ENCODE measurements at places on chromosomes 2 and 18.

- H3K27ac ChIP-seq = no peak overlapping the region
- H3K4me3 ChIP-seq = no peak overlapping the region
- no peaks in the 10 kb centered on the region for H3K36me3 ChIP-seq
- H3K27me3 ChIP-seq = no peaks in the 10 kb centered on the region
Observed at GRCh38 chr2:16320716-16321115, 344.9 kb downstream of the CYRIA start.

GRCh38 chr2:39421354-39421753 is 15.7 kb downstream of the MAP4K3 start:
- no peaks in the 10 kb centered on the region for H3K27me3 ChIP-seq
- no peaks in the 10 kb centered on the region for H3K36me3 ChIP-seq
- H3K4me1 ChIP-seq = peaks cover 8% of the 10 kb centered on the region
- no peak overlapping the region for H3K27ac ChIP-seq
- no peak for DNase-seq

DNA sequence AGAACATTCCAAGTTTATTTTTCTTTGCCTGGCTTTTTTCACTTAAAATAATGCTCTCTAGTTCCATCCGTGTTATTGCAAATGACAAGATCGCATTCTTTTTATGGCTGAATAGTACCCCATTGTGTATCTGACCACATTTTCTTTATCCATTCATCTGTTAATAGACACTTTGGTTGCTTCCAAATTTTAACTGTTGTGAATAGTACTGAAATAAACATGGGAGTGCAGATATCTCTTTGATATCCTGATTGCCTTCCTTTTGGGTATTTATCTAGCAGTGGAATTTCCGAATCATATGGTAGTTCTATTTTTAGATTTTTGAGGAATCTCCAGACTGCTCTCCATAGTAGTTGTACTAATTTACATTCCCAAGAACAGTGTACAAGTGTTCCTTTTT is 230.5 kb downstream of the FIGN start:
- no peak overlapping the region for H3K4me3 ChIP-seq
- no peak overlapping the region for H3K27ac ChIP-seq
- no peaks in the 10 kb centered on the region for H3K27me3 ChIP-seq
- no peaks in the 10 kb centered on the region for H3K36me3 ChIP-seq

- H3K27ac ChIP-seq = no peak overlapping the region
- H3K36me3 ChIP-seq = no peaks in the 10 kb centered on the region
- H3K4me3 ChIP-seq = no peak overlapping the region
Observed at GRCh38 chr2:184644685-184645084, 46.4 kb downstream of the ZNF804A start.

GRCh38 chr2:120732506-120733237 is 3.0 kb upstream of the GLI2 start:
- H3K36me3 ChIP-seq = no peaks in the 10 kb centered on the region
- H3K4me3 ChIP-seq = no peak overlapping the region
- H3K27me3 ChIP-seq = peaks cover 34% of the 10 kb centered on the region
- no peak overlapping the region for H3K27ac ChIP-seq
- no peak for DNase-seq
- H3K4me1 ChIP-seq = no peaks in the 10 kb centered on the region

GRCh38 chr18:58453167-58453808 is 175.6 kb downstream of the ALPK2 start:
- H3K4me3 ChIP-seq = no peak overlapping the region
- DNase-seq = no peak
- no peak overlapping the region for H3K27ac ChIP-seq

GRCh38 chr2:42193722-42194187 is 24.6 kb downstream of the EML4 start:
- peaks cover 25% of the 10 kb centered on the region for H3K4me1 ChIP-seq
- H3K36me3 ChIP-seq = no peaks in the 10 kb centered on the region
- DNase-seq = no peak
- H3K4me3 ChIP-seq = no peak overlapping the region

- H3K36me3 ChIP-seq = peaks cover 48% of the 10 kb centered on the region
- no peak for DNase-seq
- H3K4me1 ChIP-seq = peaks cover 23% of the 10 kb centered on the region
- no peaks in the 10 kb centered on the region for H3K27me3 ChIP-seq
Observed at GRCh38 chr2:11769516-11769915, 23.1 kb downstream of the LPIN1 start.

DNA sequence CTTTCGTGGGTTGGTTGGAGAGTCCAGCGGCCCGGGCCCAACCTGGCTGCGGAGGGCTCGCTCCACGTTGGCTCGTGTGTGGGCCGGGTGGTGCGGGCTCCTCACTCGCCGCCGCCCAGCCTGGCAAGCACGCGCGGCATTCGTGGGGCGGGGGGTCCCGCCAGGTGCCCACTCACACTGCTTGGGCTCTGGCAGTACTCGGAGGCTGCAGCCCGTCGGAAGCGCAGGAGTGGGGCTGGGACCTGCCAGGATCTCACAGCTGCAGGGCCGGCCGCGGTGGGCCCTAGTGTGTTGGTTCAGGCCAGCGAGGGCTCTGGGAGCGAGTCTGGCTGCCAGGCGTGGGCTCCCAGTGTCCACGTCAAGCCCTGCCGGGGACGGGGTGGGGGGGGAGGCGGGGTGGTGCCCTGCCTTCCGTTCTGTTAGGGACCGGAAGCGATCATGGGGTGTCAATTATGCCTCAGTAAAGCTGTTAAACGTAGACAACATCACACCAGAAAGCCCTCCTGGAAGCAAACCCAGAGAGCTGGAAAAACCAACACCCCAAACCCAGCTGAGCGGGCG is 1.0 kb upstream of the HS6ST1 start:
- no peaks in the 10 kb centered on the region for H3K36me3 ChIP-seq
- no peak overlapping the region for H3K27ac ChIP-seq
- no peak for DNase-seq
- H3K4me1 ChIP-seq = peaks cover 7% of the 10 kb centered on the region
- H3K4me3 ChIP-seq = no peak overlapping the region

DNA sequence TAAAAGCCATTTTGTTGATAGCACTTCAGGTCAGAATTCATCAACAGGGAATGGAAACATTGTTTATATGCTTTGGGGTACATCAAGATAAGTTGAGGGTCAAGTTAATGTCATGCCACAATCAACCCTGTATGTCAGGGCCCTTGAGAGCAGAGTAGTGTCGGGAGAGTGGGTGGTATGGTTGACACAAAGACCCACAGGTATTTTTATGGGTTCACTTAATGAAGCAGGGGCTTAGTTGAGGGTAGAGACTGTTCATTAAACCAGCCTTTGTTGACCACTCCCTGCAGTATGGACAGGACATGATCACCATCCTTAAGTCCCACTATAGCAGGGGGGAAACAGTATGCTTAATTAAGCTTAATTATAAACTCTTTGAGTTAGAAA is 5.7 kb downstream of the RPL37A start:
- H3K4me3 ChIP-seq = no peak overlapping the region
- no peaks in the 10 kb centered on the region for H3K27me3 ChIP-seq
- peaks cover 12% of the 10 kb centered on the region for H3K4me1 ChIP-seq

- H3K36me3 ChIP-seq = no peaks in the 10 kb centered on the region
- H3K4me1 ChIP-seq = no peaks in the 10 kb centered on the region
- no peak overlapping the region for H3K27ac ChIP-seq
- H3K27me3 ChIP-seq = no peaks in the 10 kb centered on the region
Observed at GRCh38 chr18:61541673-61542072, 208.4 kb downstream of the CDH20 start.

- H3K36me3 ChIP-seq = no peaks in the 10 kb centered on the region
- no peak overlapping the region for H3K27ac ChIP-seq
- H3K4me1 ChIP-seq = no peaks in the 10 kb centered on the region
Observed at GRCh38 chr2:227623226-227623625, 5.9 kb downstream of the SCYGR4 start.

DNA sequence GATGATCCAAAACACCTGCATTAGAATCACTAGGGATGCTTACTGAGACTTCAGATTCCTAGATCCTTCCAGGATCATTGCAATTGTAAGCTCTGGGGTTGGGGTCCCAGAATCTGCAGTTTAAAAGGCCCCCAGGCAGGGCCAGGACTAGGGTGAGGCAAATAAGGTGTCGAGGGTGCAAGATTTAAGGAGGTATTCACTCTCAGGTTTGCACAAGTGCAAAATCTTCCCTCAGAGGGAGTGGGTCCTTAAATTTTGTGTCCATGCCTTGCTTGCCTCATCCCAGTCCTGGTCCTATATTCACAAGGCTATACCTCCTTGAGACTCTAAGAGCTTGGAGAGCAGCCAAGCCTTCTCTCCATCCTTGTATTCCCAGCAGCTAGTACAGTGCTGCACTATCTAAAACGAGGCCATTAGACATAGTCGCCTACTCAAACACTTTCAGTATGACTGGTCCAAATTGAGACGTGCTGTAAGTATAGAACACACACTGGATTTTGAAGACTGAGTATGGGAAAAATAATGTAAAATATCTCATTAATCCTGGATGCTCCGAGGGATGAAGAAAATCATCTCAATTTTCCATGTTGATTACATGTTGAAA is 31.6 kb upstream of the MREG start:
- DNase-seq = no peak
- H3K27me3 ChIP-seq = no peaks in the 10 kb centered on the region
- H3K36me3 ChIP-seq = no peaks in the 10 kb centered on the region

GRCh38 chr18:59067873-59068272 is 71.8 kb upstream of the SEC11C start:
- peaks cover 10% of the 10 kb centered on the region for H3K4me1 ChIP-seq
- no peaks in the 10 kb centered on the region for H3K36me3 ChIP-seq
- H3K27ac ChIP-seq = no peak overlapping the region
- peak; percentile 48 for DNase-seq

GRCh38 chr2:106177581-106177980 is 16.5 kb downstream of the UXS1 start:
- no peak overlapping the region for H3K4me3 ChIP-seq
- H3K4me1 ChIP-seq = peaks cover 4% of the 10 kb centered on the region
- no peaks in the 10 kb centered on the region for H3K36me3 ChIP-seq
- DNase-seq = no peak
- H3K27me3 ChIP-seq = no peaks in the 10 kb centered on the region
- H3K27ac ChIP-seq = no peak overlapping the region

- H3K27ac ChIP-seq = no peak overlapping the region
- H3K27me3 ChIP-seq = no peaks in the 10 kb centered on the region
Observed at GRCh38 chr2:5945742-5946141, 253.6 kb downstream of the SOX11 start.

DNA sequence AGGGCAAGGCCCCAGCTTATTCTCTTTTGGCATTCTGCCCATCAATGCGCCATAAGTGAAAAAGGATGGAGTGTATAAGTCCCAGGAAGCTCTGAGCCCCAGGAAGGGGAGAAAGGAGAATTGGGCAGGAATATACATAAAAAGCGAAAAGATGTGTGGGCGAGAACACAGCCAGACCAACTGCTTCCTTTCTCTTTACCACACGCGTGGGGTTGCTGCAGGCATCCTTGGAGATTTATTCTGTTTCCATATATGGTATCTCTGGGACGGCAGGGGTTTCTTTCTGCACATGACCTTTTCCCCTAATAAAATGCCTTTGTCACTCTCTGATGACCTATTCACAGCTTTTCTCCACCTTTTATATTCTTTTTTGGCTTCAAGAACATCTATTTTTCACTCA is 440.5 kb downstream of the NBAS start:
- H3K36me3 ChIP-seq = no peaks in the 10 kb centered on the region
- no peak for DNase-seq
- H3K4me1 ChIP-seq = no peaks in the 10 kb centered on the region
- no peaks in the 10 kb centered on the region for H3K27me3 ChIP-seq
- H3K27ac ChIP-seq = no peak overlapping the region

GRCh38 chr2:43453179-43454170 is 142.4 kb downstream of the THADA start:
- no peaks in the 10 kb centered on the region for H3K36me3 ChIP-seq
- no peaks in the 10 kb centered on the region for H3K27me3 ChIP-seq
- H3K4me1 ChIP-seq = peaks cover 4% of the 10 kb centered on the region
- DNase-seq = no peak

DNA sequence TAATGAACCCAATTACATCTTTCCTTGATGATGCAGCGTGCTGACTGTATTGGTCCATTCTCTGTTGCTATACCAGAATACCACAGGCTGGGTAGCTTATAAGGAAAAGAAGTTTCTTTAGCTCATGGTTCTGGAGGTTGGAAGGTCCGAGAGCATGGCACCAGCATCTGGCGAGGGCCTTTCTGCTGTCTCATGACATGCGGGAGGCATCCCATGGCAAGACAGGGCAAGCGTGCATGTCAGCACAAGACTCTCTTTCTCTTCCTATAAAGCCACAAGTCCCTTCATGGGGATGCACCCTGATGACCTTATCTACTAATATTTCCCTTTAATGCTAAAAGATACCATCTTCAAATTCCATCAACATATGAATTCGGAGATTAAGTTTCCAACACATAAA is 122.8 kb upstream of the FHL2 start:
- no peaks in the 10 kb centered on the region for H3K4me1 ChIP-seq
- DNase-seq = no peak
- H3K27ac ChIP-seq = no peak overlapping the region
- no peaks in the 10 kb centered on the region for H3K36me3 ChIP-seq

DNA sequence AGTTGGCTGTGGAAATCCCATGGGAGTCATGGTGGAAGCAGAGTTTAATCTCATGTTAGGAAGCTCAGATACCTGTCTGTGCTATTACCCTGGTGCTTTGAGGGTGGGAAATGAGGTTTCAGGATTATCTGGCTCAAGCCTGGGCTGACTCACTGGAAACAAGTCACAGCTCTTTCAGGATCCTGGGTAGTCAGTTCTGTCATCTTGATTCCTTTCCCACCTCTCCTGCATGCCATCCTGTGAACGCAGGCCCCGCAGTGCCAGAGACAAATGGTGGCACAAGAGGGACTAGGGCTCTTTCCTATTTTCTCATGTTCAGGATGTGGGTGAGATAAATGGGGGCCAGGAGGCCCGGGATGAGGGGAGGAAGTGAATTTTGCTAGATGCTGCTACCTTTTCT is 3.7 kb upstream of the FAM136A start:
- H3K4me1 ChIP-seq = peaks cover 6% of the 10 kb centered on the region
- no peak for DNase-seq
- H3K36me3 ChIP-seq = no peaks in the 10 kb centered on the region
- H3K27ac ChIP-seq = no peak overlapping the region

- no peaks in the 10 kb centered on the region for H3K27me3 ChIP-seq
- DNase-seq = peak; percentile 43
- H3K4me1 ChIP-seq = peaks cover 9% of the 10 kb centered on the region
- peak overlapping the region; percentile 25 for H3K27ac ChIP-seq
Observed at GRCh38 chr2:241636182-241637017, 558 bp downstream of the THAP4 start.

GRCh38 chr2:143133783-143134182 is 4.6 kb downstream of the ARHGAP15 start:
- DNase-seq = no peak
- H3K4me3 ChIP-seq = no peak overlapping the region
- no peak overlapping the region for H3K27ac ChIP-seq
- H3K27me3 ChIP-seq = no peaks in the 10 kb centered on the region
